Foreskin fibroblast (primary cell): ENCODE measurements at places on chromosomes 12 and 14.
A peak's percentile ranks its signal among the peaks of the same experiment; 100 is the strongest.

DNA sequence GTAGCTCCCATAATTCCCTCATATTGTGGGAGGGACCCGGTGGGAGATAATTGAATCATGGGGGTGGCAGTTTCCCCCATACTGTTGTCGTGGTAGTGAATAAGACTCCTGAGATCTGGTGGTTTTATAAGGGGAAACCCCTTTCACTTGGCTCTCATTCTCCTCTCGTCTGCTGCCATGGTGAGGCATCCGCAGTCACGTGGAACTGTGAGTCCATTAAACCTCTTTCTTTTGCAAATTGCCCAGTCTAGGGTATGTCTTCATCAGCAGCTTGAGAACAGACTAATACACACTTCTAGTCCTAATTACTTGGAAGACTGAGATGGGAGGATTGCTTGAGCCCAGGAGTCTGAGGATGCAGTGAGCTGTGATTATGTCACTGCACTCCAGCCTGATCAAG is 64.4 kb downstream of the TMX1 start:
- no peak for DNase-seq

GRCh38 chr12:102436867-102437266 is 43.5 kb downstream of the IGF1 start:
- peak; percentile 7 for DNase-seq

DNA sequence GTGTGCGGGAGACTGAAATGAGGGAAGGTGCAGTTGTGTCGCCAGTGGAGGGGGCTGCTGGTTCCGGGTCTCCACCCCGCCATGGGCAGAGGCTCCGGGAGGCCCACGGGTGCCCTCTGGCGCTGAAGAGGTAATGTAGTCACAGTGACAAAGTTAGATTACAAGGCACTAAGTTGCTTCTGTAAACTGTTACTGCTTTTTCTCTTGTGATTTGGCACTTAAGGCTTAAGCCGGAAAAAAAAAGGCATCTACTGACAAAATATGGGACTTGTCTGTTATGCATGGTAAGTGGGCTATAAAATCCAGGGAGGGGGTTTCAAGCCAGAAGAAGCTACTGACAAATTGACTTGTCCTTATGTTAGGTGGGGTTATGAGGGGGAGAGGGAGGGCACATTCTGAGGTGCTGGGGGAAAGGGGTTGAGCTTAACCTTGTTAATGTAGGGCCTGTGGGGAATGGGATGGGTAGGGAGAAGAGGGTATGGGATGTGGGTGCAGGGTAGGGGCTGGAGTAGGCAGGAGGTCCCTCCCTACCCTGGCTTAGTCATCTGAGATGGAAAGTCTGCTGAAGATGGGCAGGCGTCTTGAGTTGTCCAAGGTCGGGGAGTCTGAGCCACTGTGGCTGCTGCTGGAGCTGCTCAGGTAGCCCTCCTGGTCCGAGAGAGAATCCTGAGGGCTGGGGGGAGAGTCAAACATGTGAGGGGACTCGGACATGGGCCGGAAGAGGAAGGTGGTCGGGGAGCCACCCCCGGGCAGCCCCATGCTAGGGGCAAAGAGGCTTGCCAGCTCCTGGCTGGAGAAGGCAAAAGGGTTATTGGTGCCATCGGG is 3.7 kb downstream of the ZFP36L1 start:
- DNase-seq, result no peak

DNA sequence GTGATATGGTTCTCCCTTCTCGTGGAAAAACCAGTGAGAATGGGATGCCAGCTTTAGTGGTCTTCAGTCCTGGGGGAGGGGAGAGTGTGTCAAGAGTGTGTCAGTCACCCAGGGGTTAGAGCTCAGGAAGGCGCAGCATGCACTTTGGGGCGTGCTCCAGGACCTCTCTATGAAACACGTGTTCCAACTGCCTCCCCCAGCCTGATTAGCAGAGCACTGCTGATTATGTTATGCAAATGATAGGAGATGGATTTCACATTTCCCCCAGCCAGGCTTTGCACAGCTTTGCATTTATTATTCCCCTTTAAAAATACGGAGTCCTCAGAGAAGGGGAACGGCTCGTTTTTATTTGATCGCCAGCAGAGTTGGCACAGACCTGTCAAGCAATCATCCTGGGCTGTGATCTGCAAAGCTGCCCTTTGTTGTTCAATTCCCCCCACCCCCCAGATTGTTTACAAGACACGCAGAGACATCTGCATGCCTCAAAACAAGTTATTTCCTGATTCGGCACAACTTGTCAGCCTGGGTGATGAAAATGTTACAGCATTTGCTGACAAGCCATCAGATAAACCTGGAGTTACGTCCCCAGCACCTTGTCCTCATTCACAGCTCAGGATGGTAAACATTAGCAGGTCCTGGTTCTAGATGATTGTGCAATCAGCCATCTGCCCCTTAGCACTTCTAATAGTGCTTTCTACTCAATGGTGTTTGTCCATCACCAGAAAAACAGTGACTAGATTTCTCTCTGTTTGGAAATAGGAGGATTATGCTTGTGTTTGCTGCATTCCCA is 196.5 kb downstream of the NOVA1 start:
- no peak for DNase-seq

DNA sequence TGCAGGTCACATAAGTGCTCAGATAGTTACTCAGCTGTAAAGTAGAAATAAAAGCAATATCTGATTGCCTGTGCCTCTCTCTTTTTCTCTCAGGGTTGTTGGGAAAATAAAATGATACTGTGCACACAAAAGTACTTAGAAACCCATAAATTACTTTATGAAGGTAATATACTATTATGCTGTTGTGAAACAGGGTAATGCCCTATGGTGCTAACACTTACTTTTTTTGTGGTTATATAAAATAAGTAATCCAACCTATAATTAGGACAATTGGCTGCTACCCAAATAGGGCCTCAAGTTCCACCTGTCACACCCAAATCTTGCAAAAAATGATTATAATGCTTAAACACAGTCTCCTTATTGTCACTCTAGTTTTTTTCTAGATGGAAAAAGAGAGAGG is 50.6 kb downstream of the DAAM1 start:
- no peak for DNase-seq

GRCh38 chr14:22887990-22888378 is 5.0 kb downstream of the REM2 start:
- no peak for DNase-seq

- peak; percentile 74 for DNase-seq
Observed at GRCh38 chr12:114319422-114319821, 86.5 kb downstream of the TBX5 start.

- no peak for DNase-seq
Observed at GRCh38 chr14:50366589-50366988, 30.1 kb downstream of the CDKL1 start.

GRCh38 chr14:105062048-105062433 is 3.2 kb downstream of the GPR132 start:
- DNase-seq, result no peak

- peak; percentile 11 for DNase-seq
Observed at GRCh38 chr14:20468764-20469241, 403 bp upstream of the PNP start.

DNA sequence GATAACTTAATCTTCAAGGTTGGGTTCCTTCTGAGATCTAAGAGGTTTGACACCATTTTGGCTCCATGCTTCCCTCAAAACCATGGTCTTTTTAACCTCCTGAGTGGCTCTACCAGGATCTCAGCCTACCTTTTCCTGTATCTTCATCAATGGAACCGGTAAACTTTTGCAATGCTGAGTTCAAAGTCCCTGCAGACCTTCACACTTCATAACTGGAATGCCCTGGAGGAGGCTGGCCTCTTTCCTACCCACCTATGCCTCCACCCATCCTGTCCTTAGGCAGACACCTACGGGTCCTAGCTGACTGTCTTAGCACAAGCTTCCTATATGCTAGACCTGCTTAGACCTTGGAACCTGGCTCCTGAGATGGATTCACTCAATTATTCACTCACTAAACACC is 89.5 kb upstream of the EEA1 start:
- DNase-seq, result no peak

- DNase-seq, result no peak
Observed at GRCh38 chr12:128163086-128163485, 103.9 kb upstream of the TMEM132C start.

DNA sequence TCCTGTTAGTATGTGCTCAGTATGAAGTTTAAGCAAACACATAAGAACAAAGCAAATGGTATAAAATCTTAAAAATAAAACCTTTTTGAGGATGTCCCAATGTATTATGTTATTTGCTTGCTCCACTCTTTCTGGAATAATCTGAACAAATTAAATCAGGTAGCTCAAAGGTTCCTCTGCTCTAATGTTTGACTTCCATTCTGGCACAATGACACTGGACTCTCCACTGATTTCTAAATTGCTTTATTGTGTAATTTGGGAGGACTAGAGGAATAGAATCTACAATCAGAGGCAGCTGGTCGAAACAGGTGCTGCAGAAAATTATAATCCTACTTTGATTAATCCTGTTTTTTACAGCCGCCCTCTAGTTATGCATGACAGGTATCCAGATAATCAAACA is 523.7 kb upstream of the FOXG1 start:
- DNase-seq, result no peak

DNA sequence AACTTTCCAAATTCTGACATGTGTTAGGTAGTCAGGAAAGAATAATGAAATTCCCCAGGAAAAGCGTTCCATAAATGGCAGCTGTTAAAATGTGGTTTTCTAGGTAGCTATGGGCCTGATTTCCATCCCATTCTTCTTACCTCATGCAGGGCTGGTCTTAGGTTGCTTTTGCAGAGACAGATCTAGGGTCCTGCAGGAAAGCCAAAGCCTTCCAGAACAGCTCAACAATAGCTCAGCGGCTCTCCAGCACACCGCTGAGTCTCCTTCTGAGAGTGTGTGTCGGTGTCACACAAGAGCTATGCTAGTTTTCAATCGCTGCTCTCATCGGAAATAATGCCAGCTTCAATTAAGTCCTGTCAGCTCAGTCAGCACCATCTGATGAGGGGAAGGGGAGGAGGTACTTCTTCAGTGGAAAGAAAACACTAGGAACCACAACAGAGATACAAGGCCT is 106.7 kb downstream of the TMEM30B start:
- no peak for DNase-seq

- DNase-seq, result no peak
Observed at GRCh38 chr12:51357374-51358047, 11.0 kb upstream of the CELA1 start.

DNA sequence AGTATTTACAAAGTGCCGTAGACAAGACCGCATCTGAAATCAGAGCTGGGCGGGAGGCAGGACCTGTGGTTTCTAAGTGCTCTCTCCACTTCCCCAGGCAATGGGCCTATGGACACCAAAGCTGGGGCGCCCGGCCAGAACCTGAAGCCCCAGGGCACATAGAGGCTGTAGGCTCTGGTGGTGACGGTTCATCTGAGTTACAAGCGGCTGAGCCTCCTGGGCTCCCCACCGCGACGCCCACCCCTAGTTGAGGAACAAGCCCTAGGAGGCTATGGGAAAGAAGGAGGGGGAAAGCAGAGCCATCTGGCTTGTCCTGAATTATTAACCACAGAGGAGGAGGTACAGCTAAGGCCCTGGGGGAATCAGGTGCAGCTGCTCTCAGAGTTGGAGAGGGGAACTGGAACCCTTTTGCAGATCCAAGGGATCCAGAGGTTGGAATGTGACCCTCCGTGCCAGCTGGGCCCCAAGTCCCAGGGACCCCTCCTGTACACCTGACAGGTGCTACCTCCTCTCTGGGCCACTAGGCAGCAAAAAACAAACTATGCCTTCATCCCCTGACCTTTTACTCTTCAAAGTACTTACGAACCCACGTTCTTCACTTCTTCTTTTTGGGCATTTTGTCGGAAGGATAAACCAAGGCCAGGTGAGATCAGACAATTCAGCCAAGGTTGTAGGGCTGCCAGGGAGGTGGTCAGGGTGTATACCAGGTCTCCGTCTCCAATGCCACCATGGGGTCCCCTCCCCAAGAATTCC is 77.2 kb downstream of the ARL6IP4 start:
- DNase-seq, result no peak

DNA sequence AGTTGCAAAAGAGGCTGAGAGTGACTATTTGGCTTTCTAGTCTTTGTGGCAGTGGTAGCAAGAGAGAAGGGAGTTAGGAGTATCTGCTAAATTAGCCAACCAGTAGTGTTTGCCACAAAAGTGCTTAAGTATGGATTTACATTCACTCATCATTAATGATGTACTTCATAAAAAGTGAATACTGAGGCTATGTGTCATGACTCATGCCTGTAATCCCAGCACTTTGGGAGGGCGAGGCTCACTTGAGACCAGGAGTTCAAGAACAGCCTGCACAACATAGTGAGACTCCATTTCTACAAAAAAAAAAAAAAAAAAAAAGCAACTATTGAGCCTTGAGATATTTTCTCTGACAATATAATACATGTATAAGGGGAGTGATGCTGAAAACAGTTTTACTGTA is 36.8 kb downstream of the CCDC177 start:
- peak; percentile 22 for DNase-seq

GRCh38 chr12:104273503-104273902 is 30.0 kb upstream of the EID3 start:
- DNase-seq, result no peak

DNA sequence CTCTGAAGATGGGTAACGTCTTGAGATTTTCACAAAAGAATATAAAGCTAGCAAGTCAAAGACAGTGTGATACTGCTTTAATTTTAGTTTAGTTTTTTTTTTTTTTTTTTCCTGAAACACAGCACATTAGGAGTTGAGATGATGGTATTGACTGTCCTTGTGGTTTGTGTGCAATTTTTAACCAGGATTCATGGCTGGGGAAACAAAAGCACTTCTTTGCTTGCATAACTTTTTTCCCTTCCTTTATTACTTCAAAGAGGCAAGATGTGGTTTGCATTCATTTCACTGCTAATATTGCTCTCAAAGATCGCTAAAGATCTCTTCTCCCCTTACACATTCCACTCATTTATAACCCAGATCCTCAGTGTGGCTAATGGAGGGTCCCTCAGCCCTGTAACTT is 157.1 kb upstream of the PZP start:
- no peak for DNase-seq

DNA sequence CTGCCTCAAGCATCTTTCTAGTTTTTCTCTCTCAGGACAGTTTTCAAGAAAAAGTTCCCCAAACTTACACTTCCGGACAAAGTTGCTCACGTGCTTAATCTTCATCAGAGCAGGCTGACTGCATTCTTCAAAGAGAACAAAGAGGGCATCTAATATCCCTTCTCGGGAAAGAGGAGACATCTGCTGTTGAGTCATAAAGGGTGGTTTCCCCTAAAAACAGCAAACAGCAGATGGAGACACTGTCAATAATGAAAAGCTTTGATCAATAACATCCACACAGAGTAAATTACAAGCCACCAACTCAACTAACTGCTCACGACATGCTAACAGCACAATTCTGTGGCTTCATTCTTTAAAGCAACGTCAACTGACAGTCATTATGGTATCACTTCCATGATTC is 8.1 kb downstream of the CIT start:
- peak; percentile 76 for DNase-seq
